Femur (tissue), 1 donor: ENCODE measurements at places on chromosomes 11 and 22.

GRCh38 chr11:134759855-134760254 lies 347.8 kb upstream of the B3GAT1 start:
- no peak for DNase-seq

DNA sequence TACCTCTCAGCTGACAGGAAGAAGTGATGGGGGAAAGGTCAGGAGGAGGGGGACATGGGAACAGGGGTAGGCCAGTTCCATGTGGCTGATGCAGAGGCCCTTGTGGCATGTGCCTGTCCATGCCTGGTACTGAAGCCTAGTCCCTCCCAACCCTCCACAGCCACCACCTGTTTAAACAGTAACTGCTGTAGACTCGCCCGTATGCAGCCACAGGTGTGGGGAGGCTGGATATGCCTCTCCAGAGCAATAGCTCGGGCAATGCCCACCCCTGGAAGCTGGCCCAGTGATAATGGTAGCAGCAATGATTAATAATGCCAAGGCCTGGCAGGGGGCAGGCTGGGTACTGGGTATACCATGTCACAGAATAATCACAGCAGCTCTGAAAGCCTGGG lies 2.3 kb downstream of the SMTN start:
- peak; percentile 33 for DNase-seq

GRCh38 chr11:134244593-134244992 lies 8.6 kb downstream of the THYN1 start:
- no peak for DNase-seq

DNA sequence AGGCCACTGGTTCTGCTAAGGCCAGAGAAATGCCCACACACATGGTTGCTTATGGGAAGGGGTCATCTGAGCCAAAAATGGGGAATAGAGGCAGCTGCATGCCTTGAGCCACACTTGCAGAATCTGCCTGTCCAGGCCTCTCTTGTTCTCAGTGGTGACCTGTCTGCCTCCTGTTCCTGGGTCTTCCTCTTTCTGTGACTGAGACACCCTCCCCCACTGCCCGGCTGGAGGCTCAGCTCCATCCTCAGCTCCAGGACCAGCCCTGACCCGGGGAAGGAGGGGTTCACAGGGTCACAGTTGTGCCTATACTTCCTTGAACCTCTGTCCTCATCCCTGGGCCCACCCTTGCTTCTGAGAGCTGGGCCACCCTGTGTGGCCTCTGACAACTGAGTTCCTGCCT lies 52.3 kb downstream of the CSF2RB start:
- no peak for DNase-seq
